ENCODE measurements at places on chromosomes 2 and 18.
A peak's percentile ranks its signal among the peaks of the same experiment; 100 is the strongest.

DNA sequence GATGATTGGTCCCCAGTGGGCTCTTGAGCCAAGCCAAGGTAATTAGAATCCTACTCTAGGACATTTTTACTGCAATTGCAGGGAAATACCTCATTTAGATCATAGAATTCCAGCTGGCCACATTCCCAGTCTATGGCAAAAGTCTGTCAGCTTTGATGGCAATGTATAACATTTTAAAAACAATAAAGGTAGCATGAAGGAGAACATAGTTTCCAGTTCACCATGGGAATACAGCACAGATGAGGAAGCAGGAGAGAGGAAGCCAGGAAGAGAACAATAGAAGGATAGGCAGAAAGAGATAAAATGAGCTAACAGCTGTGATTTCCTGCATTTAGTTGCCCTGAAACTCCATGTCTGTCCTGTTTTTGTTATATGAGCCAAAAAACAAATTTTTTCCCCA, 897.3 kb upstream of the DDX18 start:
- H3K27me3 ChIP-seq = no peaks in the 10 kb centered on the region
- no peaks in the 10 kb centered on the region for H3K36me3 ChIP-seq
- no peak overlapping the region for H3K27ac ChIP-seq
- no peak overlapping the region for H3K4me3 ChIP-seq
- DNase-seq = no peak
- no peaks in the 10 kb centered on the region for H3K4me1 ChIP-seq

- DNase-seq = no peak
- H3K4me3 ChIP-seq = no peak overlapping the region
- no peaks in the 10 kb centered on the region for H3K36me3 ChIP-seq
- no peaks in the 10 kb centered on the region for H3K27me3 ChIP-seq
These were observed 83.4 kb upstream of the RGPD4 start for GRCh38 chr2:107743274-107743673.

GRCh38 chr2:26284132-26284531, 39.4 kb downstream of the HADHB start:
- no peak for DNase-seq
- no peaks in the 10 kb centered on the region for H3K27me3 ChIP-seq
- H3K4me3 ChIP-seq = no peak overlapping the region
- no peaks in the 10 kb centered on the region for H3K4me1 ChIP-seq
- peaks cover 38% of the 10 kb centered on the region for H3K36me3 ChIP-seq

- no peak overlapping the region for H3K4me3 ChIP-seq
- no peaks in the 10 kb centered on the region for H3K27me3 ChIP-seq
- H3K36me3 ChIP-seq = no peaks in the 10 kb centered on the region
- no peak overlapping the region for H3K27ac ChIP-seq
These were observed 833.4 kb downstream of the LRRTM4 start for GRCh38 chr2:76688732-76689131.

GRCh38 chr18:27793013-27793785, 383.7 kb downstream of the CDH2 start:
- DNase-seq = no peak
- no peaks in the 10 kb centered on the region for H3K27me3 ChIP-seq
- no peak overlapping the region for H3K4me3 ChIP-seq
- H3K27ac ChIP-seq = no peak overlapping the region
- H3K4me1 ChIP-seq = no peaks in the 10 kb centered on the region

DNA sequence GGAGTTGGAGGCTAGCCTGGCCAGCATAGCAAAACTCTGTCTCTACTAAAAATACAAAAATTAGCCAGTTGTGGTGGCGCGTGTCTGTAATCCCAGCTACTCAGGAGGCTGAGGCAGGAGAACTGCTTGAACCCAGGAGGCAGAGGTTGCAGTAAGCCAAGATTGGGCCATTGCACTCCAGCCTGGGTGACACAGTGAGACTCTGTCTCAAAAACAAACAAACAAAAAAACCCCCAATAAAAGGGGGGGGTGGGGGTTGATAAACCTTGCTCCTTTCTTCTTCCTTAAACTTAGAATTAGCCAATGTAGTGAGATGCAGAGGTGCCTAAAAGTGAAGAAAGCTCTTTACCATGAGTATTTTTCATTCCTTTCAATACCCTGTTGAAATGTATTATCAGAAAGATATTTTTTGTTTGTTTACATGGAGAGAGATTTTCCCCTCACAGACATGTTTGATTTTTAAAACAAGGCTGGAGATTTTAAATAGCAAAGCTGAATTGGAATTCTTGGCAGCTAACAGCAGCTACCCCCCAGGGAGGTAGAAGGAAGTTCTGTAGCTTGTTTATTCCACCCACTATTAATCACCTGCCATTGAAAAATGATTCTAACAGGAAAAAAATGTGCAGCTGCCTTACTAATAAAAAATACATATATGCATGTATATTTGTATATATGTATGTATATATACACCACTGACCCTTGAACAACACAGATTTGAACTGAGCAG, 48.6 kb downstream of the GYPC start:
- H3K4me3 ChIP-seq = no peak overlapping the region
- H3K27ac ChIP-seq = no peak overlapping the region
- H3K4me1 ChIP-seq = no peaks in the 10 kb centered on the region
- H3K27me3 ChIP-seq = no peaks in the 10 kb centered on the region
- DNase-seq = no peak
- peaks cover 10% of the 10 kb centered on the region for H3K36me3 ChIP-seq

- DNase-seq = no peak
- H3K36me3 ChIP-seq = no peaks in the 10 kb centered on the region
- no peak overlapping the region for H3K4me3 ChIP-seq
- H3K27me3 ChIP-seq = peaks cover 3% of the 10 kb centered on the region
- H3K4me1 ChIP-seq = no peaks in the 10 kb centered on the region
These were observed 72.2 kb upstream of the TMEM87B start for GRCh38 chr2:111982822-111983221.

DNA sequence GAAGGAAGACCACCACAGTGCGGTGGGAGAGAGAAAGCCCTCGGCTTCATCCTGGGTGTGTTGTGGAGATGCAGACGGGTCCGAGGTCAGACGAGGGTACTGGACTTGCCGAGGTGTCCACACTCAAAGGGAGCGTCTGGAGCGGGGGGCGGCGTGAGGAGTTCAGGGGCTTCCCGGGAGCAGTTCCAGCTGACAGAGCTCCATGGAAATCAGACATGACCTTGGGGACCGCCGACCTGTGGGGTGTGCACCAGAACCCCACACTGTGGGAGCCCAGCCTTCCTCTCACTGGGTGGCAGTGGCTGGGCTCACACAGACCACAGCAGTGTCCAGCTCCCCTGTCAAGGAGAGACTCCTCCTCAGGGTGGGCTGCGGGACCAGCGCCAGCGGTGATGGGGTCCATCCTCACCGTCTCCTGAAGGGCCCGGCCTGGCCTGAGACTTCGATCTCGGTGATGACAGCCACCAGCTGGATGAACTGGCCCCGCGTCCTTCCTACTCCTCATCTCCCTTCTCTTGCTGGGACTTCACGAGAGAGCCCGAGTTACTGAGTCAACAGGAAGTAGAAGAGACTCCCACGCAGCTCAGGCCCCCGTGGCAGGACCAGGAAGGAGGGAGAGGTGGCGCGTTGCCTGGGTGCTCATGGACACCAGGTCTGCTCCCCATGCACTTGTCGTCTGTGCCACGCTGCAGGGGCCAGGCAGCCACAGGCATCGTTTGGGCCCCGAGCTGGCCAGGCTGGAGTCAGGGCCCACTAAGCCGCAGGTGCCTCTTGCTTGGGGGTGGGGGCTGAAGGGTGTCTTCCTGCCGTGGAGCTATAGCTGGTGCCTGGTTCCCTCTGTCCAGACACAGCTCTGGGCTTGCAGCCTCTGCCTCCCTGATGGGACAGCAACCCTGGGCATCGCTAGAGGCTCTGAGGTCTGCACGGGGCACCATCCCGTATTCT, 101.9 kb upstream of the CTDP1 start:
- H3K4me3 ChIP-seq = no peak overlapping the region
- DNase-seq = no peak
- H3K4me1 ChIP-seq = peaks cover 22% of the 10 kb centered on the region
- no peak overlapping the region for H3K27ac ChIP-seq
- H3K27me3 ChIP-seq = no peaks in the 10 kb centered on the region
- peaks cover 4% of the 10 kb centered on the region for H3K36me3 ChIP-seq

DNA sequence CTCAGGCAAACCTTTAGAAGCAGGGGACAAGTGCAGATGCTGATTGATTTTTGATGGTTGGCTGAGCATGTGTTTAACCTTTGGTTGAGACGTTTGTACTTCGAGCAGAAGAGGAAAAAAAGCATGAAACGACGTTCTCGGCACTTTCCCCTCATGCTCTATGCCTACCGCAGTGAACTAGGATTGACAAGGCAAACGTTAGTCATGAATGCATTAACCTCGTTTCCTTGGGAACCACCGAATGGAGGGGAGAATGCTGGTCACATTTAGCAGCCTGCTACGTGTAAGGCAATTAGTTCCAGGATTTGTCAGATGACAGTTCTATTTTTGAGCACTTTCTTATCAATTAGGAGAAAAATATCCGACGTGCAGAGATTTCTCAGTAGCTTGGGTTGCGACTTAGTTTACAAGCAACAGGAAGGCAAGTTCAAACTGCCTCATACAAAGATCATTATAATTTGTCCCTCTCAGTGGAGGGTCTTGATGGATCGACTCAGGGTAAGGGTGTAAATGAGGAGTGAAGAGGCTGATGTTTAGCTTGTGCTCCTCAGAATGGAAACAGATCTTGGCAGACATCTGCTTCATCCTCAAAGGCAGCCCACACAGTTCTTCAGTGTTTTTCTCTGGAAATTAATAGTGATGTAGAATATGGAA, 47.4 kb upstream of the GPR45 start:
- no peaks in the 10 kb centered on the region for H3K4me1 ChIP-seq
- no peak for DNase-seq
- no peak overlapping the region for H3K27ac ChIP-seq
- no peak overlapping the region for H3K4me3 ChIP-seq

DNA sequence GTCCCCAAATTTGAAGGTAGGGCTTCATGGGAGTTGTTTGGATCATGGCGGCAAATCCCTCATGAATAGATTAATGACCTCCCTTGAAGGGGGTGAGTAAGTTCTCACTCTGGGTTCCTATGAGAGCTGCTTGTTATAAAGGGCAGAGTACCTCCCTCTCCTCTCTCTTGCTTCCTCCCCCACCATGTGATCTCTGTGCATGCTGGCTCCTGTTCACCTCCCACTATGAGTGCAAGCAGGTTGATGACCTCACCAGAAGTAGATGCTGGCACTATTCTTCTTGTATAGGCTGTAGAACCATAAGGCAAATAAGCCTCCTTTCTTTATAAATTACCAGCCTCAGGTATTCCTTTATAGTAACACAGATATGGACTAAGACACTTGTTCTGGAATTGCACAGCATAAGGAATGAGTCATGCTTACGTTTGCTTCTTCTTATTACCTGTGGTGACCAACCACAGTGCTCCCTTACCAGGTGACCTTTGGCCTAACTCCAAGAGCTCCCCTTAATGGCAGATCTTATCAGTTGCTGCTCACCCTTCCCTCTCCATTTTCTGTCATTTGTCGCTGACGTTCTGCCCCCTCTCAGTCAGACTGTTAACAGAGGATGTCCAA, 559.5 kb upstream of the GCFC2 start:
- H3K4me1 ChIP-seq = no peaks in the 10 kb centered on the region
- no peaks in the 10 kb centered on the region for H3K27me3 ChIP-seq
- no peak overlapping the region for H3K4me3 ChIP-seq

- H3K36me3 ChIP-seq = peaks cover 45% of the 10 kb centered on the region
- no peak for DNase-seq
- H3K27me3 ChIP-seq = no peaks in the 10 kb centered on the region
These were observed 19.9 kb downstream of the NHEJ1 start for GRCh38 chr2:219140722-219141121.

GRCh38 chr2:72619626-72620025, 206.2 kb downstream of the EXOC6B start:
- peaks cover 13% of the 10 kb centered on the region for H3K36me3 ChIP-seq
- DNase-seq = no peak
- H3K27me3 ChIP-seq = no peaks in the 10 kb centered on the region
- H3K4me3 ChIP-seq = no peak overlapping the region

DNA sequence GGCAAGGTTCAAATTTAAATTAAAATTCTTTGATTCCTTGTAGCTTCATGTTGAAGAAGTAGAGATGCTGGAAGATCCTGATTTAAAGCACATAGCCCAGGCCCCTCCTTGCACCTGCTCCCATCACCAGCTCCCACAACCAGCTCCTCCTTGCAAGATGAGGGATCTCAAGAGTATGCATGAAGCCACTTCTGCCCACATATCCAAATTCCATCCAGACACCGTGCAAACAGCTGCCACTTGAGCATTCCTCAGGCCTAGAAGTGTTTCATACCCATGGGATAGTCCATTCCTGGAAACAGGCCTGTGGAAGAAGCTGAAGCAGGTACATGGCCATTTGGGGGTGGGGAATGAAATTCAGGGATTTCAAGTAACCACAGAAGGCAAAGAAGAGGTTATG, 32.4 kb upstream of the ITPRID2 start:
- H3K27me3 ChIP-seq = no peaks in the 10 kb centered on the region
- H3K4me3 ChIP-seq = no peak overlapping the region
- no peak overlapping the region for H3K27ac ChIP-seq
- DNase-seq = no peak

GRCh38 chr2:23135481-23136100, 249.4 kb upstream of the KLHL29 start:
- H3K4me3 ChIP-seq = no peak overlapping the region
- H3K27ac ChIP-seq = no peak overlapping the region
- no peaks in the 10 kb centered on the region for H3K36me3 ChIP-seq
- no peaks in the 10 kb centered on the region for H3K4me1 ChIP-seq
- H3K27me3 ChIP-seq = no peaks in the 10 kb centered on the region
- no peak for DNase-seq

GRCh38 chr2:162073888-162074631, at the start of gene DPP4:
Gene DPP4 (minus strand): TSS chr2:162074215. CDS start chr2:162073981, 234 bp downstream.
- H3K4me1 ChIP-seq = peaks cover 7% of the 10 kb centered on the region
- DNase-seq = peak; percentile 68
- peaks cover 4% of the 10 kb centered on the region for H3K36me3 ChIP-seq
- peak within 1 kb of the TSS; percentile 84 for H3K4me3 ChIP-seq
- peak within 1 kb of the TSS; percentile 73 for H3K27ac ChIP-seq

DNA sequence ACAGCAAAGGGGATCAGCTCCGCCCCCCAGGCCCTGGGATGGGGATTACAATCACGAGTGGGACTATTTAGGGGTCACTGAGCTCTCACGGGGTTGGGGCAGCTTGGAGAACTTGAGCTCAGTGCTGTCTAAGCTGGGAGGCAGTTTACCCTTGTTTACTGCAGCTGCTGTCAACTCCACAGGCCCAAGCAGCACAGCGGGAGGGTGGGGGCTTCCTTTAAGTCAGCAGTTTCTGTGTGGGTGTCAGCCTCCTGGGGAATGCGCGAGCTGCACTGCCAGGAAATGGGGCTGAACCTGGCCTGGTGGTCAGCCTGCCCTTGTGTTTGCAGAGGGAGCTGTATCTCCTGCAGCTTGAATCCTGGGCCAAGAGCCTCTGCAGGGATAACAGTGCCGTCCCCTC, 29.8 kb downstream of the TOGARAM2 start:
- H3K4me1 ChIP-seq = peaks cover 57% of the 10 kb centered on the region
- H3K4me3 ChIP-seq = no peak overlapping the region
- peaks cover 32% of the 10 kb centered on the region for H3K27me3 ChIP-seq
- no peak overlapping the region for H3K27ac ChIP-seq
- H3K36me3 ChIP-seq = no peaks in the 10 kb centered on the region

DNA sequence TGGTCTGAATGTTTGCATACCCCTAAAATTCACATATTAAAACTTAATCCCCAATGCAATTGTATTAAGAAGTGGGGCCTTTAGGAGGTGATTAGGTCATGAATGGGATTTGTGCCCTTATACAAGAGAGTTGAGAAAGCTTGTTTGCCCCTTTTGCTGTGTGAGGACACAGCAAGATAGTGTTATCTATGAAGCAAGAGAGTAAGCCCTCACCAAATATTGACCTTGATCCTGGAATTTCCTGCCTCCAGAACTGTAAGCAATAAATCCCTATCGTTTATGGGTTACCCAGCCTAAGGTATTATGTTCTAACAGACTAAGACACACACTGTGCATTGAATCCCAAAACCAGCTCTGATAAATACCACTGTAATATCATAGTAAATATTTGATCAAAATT, 32.2 kb downstream of the NR4A2 start:
- no peak for DNase-seq
- H3K4me3 ChIP-seq = no peak overlapping the region
- H3K27me3 ChIP-seq = peaks cover 25% of the 10 kb centered on the region
- H3K36me3 ChIP-seq = no peaks in the 10 kb centered on the region
- H3K4me1 ChIP-seq = no peaks in the 10 kb centered on the region

Data from stimulated activated naive B cell treated with anti-CD40 and anti-IgM and Interleukin-4, amounts not matched to agents 10 μg/mL and 1 μg/mL and 100 μg/mL, for 72 hours (primary cell).